Posterior cingulate gyrus (tissue), 11 donors: ENCODE measurements at places on chromosomes 7 and 10.

- DNase-seq, result no peak
Measured at GRCh38 chr10:52776471-52776903, 3.9 kb upstream of the MBL2 start.

DNA sequence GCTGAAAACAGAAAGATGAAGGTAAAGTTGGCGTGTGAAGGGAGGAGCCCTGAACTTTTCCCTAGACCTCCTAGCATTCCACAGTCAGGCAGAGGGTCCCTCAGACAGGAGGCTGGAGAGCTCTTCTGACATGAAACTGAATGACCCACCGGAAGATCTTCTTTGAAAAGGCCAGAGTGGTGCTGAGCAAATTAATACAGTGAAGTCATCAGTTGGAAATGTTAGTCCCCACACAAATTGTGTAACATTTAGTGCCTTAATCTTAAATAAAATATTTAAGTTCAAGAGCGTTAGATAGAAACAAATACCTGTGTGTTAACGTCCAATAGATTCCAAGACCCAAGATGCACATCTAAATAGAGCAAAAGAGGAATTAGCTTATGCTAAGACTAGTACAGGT is 49.0 kb upstream of the WNT16 start:
- DNase-seq, result no peak

GRCh38 chr7:80224415-80224814 is 89.8 kb downstream of the GNAI1 start:
- no peak for DNase-seq

DNA sequence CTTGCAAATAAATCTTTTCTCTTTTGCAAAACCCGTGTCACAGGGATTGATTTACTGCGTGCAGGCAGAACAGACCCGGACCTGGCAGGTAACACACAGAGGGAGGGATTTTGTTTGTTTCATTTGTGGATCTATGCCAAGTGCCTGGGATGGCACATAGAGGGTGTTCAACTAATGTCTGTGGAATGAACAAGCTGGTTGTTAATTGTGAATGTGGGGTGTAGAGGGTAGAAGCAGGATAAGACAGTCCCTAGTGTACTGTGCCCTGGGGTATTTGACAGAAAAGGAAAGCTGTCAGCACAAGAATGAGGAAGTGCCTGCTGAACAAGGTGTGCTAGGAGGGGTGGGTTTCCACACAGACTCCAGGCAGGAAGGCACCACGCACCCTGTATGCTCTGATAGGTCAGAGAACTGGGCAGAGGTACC is 331.8 kb downstream of the CALN1 start:
- no peak for DNase-seq

DNA sequence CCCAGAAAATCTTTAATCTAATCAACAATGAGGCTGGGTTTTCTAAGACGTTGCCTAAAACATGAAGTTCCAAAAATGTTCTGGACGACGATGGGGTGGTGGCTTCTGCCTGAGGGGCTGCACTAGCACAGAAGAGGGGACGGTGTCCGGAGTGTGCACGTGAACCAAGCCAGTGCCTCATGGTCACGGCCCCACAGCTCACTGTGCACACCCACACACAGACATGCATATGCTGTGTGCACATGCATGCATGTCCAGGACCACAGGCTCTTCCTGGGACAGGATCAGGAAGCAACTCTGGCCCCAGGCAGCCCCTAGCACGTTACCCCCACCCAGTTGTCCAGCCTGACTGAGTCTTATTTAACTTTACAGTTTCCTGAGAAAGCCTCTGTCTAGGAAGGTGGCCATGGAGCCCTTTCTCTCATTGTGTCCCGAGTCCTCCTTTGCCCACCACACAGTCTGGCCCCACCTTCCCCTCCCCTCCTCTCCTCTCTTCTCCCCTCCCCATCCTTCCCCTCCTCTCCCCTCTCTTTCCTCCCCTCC is 100.8 kb downstream of the DNAJB6 start:
- no peak for DNase-seq

DNA sequence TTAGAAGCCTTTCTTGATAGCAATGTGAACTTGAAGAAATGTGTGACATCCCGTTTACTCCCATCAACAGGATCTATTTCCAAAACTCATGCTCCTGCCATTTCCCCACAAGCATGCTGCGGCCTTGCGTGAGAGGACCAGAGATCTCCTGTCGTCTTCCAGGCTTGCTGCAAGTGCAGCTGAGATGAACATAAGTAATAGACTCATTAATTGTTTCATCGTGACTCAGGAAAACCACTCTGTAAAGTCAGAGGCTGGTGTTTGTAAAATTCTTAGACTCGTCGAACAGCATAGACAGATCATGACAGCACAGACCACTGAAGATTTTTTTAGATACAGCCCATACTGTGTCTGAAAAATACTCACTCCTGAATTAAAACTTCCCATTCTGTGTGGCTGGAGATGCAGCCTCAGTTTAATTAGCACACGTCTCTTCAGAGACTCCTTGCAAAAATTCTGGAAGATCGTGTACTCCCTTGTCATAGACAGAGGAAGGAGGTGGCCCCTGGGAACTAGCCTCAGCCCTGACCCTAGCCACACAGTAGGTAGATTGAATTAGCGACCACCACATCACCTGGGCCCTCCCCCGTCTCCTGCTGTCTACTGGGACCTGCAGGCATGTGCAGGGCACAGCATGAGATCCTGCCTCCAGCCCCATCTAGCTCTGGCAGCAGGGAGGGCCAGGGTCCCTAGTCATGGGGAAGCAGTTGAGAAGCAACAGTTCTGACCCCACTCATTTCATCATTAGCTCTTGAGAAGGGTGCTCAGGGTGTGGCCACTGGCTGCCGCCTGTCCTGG is 226.0 kb downstream of the CELF2 start:
- DNase-seq, result no peak

DNA sequence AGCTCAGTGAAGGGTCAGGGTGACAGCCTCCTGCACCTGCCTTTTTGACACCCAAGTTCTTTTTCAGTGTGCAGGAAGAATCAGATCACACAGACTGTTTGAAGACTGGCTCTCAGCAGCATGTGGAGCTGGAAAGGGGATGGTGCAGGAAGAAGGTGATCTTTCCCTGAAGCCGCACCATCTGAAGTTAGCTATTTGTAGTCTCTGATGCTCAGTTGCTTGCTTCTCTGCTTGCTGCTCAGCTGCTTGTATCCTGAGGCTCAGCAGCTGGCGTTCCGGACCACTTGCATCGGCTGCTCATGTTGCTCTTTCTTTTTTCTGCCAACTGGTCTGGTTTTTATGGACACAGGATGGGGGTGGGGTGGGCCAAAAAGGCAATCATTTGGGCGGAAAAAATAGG is 15.8 kb upstream of the DNMBP start:
- no peak for DNase-seq

- DNase-seq, result no peak
Measured at GRCh38 chr10:1594372-1595241, 142.7 kb downstream of the ADARB2 start.

DNA sequence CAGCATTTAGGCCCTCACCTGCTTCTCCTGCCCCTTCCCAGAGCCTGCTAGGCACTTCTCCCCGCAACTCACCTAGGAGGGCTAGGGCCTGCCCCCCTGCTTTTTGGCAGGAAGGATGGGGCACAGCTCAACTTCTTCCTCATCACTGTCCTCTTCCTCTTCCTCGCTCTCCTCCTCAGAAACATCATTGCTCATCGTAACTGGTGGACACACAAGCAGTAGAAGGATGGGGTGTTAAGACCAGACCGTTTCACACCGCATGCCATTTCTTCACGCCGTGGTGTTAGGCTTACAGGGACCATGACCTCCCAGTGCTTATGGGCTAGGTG is 1.6 kb downstream of the NPM3 start:
- no peak for DNase-seq

GRCh38 chr10:75858339-75858738 is 426.9 kb downstream of the LRMDA start:
- no peak for DNase-seq

DNA sequence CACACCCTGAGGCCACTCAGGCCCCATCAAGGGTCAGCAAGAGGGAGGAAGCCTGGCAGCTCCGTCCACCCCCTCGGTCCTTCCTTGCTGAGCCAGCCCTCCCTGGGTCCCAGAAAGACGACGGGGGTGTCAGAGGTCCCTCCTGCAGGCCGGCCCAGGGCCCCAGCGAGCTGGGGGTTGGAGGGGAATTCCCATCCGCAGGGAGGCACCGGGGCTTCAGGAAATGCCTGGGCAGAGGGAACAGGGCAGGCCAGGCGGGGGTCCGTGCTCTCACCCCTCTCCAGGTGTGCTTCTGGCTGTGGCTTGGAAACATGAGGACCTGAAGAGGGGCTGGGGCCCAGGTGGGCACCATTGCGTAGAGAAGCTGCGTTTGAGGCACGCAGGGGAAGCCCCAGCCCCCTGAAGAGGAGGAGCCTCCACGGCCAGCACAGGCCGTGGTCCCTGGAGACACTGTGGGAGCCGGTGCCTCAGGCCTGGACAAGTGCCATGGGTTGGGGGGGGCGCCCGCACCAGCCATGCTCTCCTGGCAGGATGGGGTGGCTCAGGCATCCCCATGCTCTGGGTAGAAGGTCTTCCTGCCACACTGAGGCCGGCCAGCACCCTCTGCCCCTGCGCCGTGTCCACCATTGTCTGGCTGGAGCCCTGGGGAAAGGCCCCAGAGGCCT is 66.7 kb downstream of the PDGFA start:
- DNase-seq, result no peak

DNA sequence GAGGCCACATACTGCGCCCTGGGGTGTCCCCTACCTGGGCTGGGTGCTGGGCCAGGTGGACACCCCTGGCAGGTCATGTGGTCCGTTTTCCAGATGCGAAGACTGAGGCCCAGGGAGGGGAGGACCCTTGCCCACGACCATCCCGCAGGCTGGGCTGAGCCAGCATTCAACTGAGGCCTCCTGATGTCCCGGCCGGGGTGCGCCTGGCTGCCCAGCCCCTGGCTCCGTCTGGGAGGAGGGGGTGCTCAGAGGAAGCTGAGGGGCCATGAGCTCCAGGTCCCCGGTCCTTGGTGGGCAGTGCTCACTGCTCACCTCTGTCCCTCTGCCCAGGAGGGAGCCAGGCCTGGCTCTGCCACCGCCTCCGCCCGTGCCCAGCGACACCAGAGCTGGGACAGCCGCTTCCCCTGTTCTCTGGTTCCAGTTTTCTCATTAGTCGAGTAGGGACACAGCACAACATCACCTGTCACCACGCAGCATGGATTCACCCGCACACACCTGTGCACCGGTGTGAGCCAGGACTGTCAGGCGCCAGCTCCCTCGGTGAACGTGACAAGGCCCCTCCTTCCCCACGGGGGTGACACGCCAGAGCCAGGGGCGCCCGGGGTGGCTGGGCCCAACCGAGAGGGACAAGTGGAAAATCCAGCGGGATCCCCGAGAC is 139.7 kb downstream of the ELFN1 start:
- peak; percentile 77 for DNase-seq

GRCh38 chr10:54815583-54815982 is 14.6 kb upstream of the PCDH15 start:
- no peak for DNase-seq

- DNase-seq, result no peak
Measured at GRCh38 chr7:93799750-93800357, 90.7 kb downstream of the TFPI2 start.

DNA sequence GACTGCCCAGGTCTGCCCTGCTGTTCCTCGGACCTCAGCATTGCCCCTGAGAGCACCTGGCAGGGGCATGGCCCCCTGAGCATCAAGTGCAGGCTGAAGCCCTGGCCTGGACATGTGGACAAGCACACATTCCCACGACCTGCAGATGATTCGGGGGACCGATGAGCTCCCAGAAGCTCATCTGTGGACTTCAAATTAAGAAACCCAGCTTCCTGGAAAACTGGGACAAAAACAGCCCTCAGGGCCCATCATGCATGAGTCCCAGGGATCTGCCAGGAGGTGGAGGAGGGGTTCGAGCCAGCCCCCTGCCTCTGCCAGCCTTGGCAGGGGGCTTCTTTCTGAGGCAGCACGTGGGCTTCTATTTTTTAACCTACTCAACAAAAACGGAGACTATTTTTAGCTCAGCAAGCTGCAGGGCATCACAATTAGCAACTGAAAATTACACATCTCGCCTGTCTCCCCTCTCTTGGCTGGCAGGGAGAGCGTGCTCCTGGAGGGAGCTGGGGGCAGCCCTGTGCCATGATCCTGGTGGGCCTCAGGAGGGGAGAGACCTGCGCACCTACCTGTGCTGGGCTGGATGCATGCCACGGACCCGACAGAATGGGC is 51.8 kb downstream of the RASGEF1A start:
- no peak for DNase-seq

DNA sequence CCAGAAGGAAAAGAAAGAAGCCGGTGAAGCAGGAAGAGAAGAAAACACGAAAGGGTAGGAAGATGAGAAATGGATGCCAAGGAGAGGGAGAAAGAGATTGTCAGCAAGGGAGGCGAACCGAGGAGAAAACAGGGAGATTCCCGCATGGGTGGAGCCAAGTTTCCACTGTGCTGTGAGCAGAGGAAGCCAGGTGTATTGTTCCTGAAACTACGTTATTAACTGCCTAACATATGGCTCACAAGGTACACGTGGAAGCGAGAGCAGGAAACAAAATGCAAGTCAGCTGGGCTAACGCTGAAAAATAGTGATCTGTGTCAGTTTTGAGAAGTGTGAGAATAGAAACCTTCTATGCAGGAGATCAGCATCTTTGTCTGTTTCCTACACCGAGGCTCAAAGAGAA is 20.4 kb upstream of the HIPK2 start:
- no peak for DNase-seq

DNA sequence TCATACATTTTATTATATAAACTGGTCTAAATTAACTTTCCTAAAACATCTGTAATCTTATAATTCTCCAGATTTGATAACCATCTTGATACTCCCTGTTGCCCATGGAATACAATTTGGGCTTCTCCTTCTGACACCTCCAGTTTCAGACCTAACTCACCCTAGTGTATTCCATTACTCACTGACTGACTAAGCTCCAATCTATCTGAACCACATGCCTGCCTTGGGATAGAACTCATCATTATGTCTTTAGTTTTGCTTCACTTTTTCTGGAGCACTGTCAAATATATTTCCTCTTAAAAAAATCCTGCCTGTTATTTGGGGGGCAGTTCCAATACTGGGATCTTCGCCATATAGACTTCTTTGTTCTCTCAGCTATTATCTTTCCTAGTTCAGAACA is 4.9 kb upstream of the FOXP2 start:
- no peak for DNase-seq

DNA sequence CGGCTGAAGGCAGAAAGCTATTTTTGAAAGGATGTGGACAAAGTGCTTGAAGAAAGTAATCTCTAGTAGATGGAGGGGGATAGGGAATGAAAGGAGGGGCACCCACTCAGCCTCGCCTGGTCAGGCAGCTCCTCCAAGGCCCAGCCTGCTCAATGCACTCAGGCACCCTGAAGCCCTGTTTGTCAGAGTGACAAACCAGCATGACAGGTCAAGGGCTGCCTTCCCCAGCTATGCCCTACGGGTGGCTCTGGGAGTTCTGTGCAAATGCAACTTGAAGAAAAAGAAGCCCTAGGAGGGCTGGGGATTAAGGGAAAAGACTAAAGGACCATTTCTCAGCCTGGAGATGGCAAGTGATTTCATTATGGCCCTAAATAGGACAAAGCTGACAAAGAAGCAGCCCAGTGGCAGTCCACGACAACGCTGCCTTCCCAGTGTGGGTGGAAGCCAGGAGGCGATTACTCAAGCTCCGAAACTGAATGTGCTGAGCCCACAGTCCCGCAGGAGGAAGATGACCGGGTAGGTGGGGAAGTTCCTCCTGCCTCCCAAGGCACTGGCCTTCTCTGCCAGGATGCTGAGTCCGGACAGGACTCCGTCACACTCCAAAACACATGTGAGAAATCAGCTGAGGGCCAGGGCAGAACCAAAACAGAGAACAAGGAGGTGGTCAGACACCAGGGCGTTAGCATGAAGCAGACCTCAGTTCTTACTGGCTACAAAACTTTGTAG is 16.3 kb downstream of the LIPA start:
- DNase-seq, result peak; percentile 67
